Activated T-cell treated with anti-CD3 and anti-CD28 coated beads, Interleukin-2, amount 50 U/mL, for 48 hours (primary cell): ENCODE measurements at places on chromosomes 12 and 14.

GRCh38 chr12:23221066-23221465 is 596.1 kb downstream of the ETNK1 start:
- no peak for DNase-seq

DNA sequence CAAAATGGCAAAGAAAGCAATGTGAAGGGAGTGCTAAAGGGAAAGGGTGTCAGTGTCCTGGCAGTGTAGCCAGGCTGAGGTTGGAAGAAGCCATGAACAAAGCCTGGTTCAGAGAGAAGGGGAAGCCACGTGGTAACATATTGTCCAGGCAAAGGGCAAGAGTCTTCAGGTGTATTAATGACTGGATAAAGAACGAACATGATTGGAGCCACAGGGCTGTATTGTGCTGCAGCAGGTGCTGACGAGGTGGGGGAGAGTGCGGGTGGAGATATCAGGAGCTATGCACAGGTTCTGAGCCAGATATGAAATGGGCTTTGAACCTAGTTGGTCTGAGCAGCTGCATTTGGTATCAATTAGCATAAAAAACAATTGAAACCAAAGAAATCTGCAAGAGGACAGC is 18.6 kb upstream of the EMP1 start:
- DNase-seq, result no peak

DNA sequence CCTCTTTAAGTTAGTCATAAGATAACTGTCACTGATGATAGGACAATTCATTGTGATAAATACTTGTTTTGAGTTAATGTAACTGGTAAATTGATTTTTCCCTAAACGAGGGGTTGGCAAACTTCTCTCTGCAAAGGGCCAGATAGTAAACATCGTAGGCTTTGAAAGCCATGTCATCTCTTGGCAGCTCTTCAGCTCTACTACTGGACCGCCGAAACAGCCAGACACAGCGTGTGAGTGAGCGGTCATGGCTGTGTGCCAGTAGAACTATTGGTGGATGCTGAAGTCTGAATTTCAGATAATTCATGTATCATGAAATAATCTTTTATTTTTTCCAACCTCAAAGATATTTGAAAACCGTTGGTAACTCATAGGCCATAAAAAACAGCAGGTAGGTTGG is 9.9 kb downstream of the PIWIL1 start:
- DNase-seq, result no peak

DNA sequence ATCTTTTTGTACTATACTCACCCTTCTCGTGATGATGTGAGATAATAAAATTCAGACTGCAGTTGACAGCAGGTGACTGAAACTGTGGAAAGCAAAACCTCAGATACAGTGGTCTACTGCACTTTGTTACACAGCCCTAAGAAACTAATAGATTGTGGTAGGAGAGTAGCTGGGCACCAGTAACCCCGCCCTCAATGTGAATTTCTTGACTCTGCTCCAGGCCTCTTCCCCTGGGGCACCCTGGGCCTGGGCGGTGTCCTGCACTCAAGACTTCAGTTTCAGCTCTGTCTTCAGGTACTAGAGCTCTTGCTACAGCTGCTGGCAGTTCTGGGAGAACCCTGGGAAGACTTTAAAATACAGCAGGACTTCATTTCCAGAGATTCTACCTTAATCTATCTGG is 197.6 kb upstream of the AVPR1A start:
- DNase-seq, result no peak

- DNase-seq, result no peak
These were observed 23.1 kb upstream of the C12orf42 start for GRCh38 chr12:103518899-103519298.

DNA sequence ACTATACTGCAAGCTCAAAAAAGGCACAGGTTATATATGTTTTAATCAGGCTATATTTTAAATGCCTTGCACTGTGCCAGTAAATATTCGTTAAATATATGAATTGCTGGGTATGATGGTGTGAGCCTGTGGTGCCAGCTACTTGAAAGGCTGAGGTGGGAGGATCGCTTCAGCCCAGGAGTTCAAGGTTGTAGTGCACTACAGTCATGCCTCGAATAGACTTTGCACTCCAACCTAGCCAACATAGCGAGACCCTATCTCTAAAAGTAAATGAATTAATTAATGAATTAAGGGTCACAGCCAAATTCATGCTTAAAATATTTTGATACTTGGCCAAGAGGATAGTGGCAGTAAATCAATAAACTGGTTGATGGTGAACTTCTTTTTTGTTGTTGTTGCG is 22.2 kb upstream of the MDM2 start:
- no peak for DNase-seq

GRCh38 chr12:7158781-7159609 is 28.8 kb downstream of the CLSTN3 start:
- no peak for DNase-seq

- DNase-seq, result peak; percentile 63
These were observed 69.2 kb downstream of the RASSF3 start for GRCh38 chr12:64679487-64680001.

GRCh38 chr14:50859296-50859624 is 12.6 kb upstream of the ABHD12B start:
- DNase-seq, result no peak

GRCh38 chr14:38964630-38965029 is 138.4 kb downstream of the SEC23A start:
- no peak for DNase-seq

- DNase-seq, result no peak
These were observed 39.1 kb downstream of the FNTB start for GRCh38 chr14:65025818-65026217.

DNA sequence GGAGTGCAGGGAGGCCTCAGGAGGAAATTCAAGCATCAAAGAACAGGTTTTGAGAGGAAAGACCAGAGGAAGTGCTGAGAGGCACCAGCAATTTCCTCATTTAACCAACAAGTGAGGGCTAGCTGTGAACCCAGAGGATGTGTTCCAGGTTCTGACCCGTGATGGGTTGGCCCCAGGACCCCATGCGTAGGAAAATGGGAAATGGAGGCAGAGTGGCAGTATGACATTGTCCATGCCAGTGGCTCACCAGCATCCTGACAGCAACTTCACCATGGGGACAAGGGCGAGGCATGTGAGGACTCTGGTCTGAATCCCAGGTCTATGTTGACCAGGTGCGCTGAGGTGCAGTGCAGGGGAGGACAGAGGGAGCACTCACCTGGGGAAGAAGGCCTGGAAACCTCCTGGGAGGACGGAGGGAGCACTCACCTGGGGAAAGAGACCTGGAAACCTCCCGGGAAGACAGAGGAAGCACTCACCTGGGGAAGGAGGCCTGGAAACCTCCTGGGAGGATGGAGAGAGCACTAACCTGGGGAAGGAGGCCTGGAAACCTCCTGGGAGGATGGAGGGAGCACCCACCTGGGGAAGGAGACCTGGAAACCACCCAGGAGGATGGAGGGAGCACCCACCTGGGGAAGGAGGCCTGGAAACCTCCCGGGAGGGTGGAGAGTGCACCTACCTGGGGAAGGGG is 6.7 kb upstream of the CACNA2D4 start:
- DNase-seq, result peak; percentile 6

DNA sequence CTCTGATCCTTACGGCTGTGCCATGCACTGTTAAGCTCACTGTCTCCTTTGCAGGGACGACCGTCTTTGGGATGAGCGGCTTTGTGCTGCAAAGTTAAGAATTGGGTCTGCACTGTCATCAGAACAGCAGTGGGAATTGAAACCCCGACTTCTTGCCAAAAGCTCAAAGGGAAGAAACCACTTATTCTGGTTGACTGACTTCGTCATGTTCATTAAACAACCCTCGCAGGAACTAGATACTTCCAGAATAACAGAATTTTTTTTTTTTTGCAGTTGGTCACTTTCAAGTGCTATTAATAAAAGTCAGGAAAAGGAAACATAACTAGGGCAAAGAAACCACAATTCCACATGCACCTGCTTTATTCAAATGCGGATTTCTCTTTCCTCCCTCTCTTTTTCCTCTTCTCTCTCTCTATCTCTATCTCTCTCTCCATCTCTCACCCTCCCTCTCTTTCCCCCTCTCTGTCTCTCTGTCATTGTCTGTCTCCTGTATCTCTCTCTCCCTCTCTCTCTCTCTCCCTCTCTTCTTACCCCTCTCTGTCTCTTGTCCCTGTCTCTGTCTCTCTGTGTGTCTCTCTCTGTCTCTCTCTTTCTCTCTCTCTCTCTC is 12.3 kb upstream of the GLT1D1 start:
- no peak for DNase-seq
